ENCODE measurements at places on chromosomes 4 and X.

DNA sequence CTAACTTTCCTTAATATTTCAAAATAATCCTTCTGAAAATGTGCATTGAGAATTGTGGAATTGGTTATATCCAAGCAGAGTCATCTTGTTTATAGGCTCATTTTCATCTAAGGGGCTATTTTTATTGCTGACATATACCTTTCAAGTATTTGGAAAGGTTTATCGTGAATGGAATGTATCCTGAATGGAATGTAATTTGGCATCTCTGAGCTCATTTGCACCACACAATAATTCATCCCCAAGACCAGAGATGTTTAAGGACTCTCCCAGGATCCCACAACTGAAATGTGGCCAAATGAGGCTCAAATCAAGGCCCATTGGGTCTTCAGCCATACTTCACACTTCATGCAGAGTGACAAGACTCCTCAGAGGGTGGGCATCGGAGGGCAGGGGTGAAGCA is 7.5 kb upstream of the SETD7 start:
- DNase-seq = no peak

DNA sequence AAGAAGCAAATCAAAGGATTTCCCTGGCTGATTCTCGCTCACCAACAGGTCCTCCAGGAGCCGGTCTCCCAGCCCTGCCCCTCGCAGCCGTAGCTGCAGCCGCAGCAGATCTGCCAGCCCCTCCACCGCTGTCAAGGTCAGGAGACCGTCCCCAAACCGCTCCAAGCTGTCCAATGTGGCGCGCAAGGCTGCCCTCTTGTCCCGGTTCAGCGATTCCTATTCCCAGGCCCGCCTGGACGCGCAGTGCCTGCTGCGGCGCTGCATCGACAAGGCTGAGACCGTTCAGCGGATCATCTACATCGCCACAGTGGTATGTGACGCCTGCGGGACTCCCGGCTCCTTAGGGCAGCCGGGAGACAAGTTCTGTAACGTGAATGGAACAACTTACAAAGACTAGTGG is 25.6 kb downstream of the SPATA18 start:
- no peak for DNase-seq

- DNase-seq = no peak
Measured at GRCh38 chrX:2705046-2705832, 14.1 kb downstream of the CD99 start.

DNA sequence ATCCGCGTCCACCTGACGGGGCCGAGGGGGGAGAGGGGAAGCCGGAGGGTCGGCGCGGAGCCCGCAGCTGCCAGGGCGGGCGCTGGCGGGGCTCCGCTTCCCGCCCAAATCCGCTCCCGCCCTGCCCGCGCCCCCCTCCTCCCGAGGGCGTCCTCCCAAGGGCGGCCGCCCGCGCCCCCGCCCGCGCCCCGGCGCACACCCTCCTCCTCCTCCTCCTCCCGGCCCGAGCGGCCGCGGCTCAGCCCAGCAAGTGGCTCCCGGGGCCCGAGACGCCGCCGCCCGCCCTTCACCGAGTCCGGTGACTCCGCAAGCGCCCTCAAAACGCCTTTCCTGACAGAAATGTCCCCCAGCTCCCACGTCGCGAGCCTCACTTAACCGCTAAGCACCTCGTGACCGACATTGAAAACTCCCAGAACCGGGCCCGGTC is 487 bp downstream of the HMGB2 start:
- DNase-seq = peak; percentile 25

GRCh38 chrX:41087201-41087600 is 2.0 kb downstream of the USP9X start:
- DNase-seq = no peak

DNA sequence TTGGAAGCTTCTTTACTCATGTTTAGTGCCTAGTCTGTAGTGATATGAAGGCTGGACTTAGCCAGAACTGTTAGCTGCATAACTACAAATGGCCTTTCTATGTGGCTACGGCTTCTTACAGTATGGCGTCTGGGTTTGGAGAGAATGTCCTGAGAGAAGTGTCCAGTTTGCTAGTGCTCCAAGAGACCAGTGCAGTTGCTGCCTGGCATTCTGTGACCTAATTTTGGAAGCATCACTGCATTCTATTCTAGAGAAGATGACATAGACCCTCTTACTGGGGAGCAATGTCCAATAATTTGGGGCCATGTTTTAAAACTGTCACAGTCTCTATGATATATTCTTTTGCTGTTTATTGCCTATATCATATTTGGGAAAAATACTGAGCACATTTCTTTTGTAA is 74.2 kb downstream of the STAG2 start:
- no peak for DNase-seq

GRCh38 chr4:110926841-110927400 is 304.0 kb upstream of the PITX2 start:
- no peak for DNase-seq

DNA sequence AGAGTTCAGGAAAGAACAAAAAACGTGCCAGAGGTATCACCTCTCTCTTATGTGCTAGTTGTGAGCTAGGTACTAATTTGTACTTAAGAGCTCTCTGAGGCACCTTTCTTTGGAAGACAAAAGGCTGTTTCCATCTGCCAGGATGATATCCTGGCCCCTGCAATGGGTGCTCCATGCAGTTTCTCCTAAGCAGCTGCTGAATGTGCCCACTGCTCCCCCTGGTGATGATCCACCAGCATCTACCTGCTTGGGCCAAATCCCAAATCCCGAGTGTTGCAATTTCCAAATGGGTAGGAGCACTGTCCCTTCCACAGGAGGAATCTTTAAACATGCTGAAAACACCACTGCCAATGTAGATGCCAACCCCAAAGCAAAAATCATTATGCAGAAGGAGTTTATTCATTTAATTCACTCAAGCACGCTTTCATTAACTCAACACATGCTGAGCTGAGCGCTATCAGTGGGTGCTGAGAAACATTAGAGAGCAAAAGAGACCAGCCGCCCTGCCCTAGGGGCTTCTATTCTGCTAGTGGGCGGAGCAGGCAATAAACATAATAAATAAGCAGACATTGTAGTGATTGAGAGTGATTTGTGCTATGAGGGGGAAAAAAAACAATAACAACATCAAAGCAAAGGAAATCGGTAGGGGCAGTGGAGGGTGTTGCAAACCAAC is 69.6 kb upstream of the C4orf50 start:
- no peak for DNase-seq

DNA sequence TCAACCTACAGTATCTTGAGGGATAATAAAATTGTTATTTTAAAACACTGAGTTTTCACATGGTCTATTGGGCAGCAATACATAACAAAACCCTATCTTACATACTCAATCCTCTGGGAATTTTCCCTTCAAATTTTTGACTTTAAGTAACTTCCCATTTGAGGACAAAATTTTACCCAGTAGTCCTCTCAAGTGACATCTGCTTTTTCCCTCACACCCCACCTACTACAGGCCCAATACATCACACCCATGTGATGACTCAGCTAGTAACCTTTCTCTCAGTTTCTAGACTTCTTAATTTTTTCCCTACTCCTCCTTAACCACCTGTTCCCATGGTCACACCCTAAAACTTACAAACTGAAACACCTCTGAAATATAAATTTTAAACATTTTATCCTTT is 12.2 kb upstream of the RAP1GDS1 start:
- DNase-seq = no peak

GRCh38 chr4:180571516-180572055 is 1671.6 kb upstream of the TENM3 start:
- no peak for DNase-seq

DNA sequence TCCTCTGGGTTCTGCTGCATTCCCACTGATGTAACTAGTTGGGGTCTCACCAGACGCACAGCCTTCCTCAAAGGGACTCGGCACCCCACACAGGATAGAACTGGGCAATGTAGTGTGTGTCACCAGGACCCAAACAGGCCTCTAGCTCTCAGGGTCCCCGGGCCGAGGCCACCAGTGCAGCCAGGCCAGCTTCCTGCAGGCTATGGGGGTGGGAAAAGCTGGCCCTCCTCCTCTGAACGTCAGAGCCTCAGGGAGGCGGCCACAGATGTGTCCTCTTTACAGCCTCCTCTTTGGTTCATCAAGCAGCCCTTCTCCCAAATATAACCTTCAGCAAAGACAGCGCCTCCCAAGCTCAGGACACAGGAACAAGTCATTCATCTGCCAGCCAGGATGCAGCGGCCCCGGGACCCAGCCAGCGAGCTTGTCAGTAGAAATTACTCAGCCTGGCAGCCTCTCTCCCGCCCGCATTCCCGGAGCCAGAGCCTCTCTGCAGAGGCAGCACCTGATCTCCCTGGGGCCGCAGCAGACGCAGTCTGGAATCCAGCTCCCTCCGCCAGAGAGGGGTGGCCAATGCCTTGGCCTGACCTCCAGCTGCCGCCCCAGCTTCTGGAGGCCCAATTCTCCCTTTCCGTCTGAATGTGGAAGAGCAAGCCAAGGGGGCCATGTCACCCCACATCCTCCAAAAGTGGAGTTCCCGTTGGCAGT is 288.5 kb downstream of the FBXW7 start:
- no peak for DNase-seq

GRCh38 chr4:3769642-3770184 is 3.5 kb downstream of the ADRA2C start:
- DNase-seq = no peak

GRCh38 chrX:1316527-1316926 is 20.1 kb upstream of the IL3RA start:
- DNase-seq = peak; percentile 6

DNA sequence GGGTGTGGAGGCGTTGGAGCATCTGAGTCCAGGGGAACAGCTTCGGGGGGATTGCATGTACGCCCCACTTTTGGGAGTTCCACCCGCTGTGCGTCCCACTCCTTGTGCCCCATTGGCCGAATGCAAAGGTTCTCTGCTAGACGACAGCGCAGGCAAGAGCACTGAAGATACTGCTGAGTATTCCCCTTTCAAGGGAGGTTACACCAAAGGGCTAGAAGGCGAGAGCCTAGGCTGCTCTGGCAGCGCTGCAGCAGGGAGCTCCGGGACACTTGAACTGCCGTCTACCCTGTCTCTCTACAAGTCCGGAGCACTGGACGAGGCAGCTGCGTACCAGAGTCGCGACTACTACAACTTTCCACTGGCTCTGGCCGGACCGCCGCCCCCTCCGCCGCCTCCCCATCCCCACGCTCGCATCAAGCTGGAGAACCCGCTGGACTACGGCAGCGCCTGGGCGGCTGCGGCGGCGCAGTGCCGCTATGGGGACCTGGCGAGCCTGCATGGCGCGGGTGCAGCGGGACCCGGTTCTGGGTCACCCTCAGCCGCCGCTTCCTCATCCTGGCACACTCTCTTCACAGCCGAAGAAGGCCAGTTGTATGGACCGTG is 2.2 kb downstream of the AR start:
- peak; percentile 9 for DNase-seq

DNA sequence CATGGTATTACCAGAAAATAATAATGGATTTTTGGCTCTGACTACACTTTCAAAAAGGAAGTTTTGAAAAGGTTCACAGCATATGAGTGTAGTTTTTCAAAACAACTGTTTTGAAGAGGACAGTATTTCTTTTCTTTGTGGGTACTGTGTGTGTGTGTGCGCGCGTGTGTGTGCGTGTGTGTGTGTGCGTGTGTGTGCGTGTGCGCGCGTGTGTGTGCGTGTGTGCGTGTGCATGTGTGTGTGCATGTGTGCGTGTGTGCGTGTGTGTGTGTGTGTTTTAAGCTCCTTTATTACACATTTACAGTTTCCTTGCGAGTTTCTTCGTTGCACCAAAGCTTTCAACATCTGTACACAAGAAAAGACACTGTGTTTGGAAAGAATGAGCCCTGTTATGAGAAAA is 755.4 kb downstream of the SH3BGRL start:
- no peak for DNase-seq

DNA sequence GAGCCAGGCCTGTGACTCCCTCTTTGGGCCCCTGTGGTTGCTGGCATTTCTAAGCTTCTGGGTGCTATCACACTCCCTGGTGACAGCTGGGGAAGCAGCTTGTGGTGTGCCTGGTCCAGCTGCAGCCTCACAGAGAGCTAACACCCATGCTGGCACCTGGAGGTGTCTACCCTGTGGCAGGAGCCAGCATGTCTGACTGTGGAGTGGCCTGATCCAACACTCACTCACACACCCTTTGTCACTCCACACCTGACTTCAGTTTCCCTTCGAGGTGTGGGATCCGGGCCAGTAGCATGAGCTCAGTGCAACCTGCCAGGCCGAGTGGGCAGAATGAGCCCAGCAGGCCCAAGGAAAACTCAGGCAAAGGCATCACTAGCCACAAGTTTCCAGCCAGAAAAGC is 67.5 kb downstream of the TECRL start:
- no peak for DNase-seq

GRCh38 chr4:159018062-159018629 is 84.7 kb upstream of the RAPGEF2 start:
- DNase-seq = peak; percentile 73

DNA sequence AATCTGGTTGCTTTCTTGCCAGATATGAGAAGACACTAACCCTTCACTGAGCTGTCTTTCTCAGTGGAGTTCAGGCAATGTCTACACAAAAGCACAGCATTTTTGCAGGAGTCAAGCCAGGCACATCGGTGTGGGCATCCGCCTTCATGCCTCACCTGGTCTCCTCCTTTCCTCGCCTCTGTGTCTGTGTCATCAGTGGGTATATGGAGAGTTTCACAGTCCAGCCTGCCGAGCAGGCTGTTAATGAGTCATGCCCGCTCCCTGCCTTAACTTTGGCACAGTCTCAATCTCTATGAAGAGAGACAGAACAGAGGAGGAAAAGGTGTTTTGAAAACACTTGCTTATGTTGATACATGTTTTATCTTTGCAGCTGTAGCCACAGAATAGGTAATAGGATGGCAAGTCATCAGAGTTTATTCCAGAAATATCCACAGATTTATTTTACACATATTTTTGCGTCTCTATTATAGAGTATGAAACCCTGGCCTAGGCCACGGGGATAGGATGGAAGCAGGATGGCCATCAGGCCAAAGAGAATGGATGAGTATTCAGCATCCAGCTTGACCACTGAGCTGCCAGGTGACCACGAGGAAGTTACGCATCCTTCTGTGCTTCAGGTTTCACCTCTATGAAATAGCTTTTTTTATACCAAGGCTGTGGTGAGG is 32.8 kb upstream of the MAML3 start:
- no peak for DNase-seq

DNA sequence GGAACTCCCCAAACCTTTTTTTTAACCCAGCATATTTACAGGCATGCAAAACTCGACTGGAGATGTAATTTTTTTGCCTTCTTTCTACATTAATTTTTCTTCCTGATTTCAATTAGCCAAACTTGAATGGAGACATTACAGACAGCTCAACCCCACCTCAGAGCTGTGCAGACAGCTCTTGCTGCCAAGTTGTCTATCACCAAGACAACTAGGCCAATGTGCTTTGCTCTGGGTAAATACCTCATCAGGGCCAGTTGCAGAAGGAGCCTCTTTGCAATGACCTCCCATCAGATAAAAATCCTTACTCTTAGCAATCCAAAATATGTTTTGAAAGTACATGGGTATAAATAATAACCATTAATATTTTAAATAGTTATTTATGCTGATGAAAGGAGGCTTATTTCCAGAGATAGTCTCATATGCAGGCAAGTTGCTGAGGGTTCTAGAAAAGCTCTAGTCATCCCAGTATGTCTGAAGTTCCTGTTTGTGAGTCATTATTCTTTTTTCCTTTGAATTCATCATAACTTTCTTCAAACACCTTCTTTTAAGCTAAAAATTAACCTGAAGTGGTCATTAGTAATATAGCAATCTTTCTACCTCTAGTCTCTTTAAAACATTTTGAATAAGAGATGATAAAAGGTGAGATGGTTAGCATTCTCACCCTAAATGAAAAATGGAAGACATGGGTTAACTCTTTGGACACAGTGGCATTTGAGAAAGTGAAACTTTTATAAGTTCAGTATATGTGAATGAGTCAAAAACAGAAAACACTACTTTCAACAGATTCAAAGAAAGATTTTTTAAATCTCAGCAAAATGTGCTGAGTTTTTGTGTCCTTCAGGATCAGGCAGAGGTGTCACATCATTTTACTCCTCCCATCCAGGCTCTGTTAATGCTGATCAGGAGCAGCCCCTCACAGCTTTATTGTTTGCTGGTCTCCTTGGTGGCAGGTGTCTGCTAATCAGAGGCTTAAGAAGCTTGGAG is 475.5 kb upstream of the FGF16 start:
- DNase-seq = no peak
